Renal cortex interstitium (tissue), 15 donors: ENCODE measurements at places on chromosomes 12 and 14.

GRCh38 chr14:35367056-35367372 is 37.5 kb downstream of the NFKBIA start:
- no peak for DNase-seq

DNA sequence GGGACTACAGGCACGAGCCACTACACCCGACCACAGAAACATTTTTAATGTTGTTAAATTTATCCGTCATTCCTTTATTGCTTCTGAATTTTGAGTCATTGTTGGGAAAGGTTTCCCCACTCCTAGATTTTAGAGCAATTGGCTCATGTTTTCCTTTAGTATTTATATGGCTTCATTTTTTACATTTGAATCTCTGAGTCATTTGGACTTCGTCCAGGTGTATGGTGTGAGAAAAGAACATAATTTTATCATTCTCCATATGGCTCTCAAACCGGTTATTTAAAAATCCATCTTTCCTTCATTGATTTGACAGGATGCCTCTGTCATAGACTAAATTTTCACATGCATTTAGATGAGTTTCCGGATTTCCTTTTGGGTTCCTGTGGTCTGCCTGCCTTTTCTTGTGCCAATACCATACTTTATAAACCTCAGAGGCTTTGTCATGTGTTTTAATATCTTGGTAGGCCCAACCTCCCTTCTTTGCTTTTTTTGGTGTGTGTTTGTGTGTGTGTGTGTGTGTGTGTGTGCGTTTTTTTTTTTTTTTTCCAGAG is 30.9 kb downstream of the LRTM2 start:
- DNase-seq, result no peak

GRCh38 chr14:68806526-68807147 is 13.8 kb upstream of the ZFP36L1 start:
- DNase-seq, result no peak

DNA sequence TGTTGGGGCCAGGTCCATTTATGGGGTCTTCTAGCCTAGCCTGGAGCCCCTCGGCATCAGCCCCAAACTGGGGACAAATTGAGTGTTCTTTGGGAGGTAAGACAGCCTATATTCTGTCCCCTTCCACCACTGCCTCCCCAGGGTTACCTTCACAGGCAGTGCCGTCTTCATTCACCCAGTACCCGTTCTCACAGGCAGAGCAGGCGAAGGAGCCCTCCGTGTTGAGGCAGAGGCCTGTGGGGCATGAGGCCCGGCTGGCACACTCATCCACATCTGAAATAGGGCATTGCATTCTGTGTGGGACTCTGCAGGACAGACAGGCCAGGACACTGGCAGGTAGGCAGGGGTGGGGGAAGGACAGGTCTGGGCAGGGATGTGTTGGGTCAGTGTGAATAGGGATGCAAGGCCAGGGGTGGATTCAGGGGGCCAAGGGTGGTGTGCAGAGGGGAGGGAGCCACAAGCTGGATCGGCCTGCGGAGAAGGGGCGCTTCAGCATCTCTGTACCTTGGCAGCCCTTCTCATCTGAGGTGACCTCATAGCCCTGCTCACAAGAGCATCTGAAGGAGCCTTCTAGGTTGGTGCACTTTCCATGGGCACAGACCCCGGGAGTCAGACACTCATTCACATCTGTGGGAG is 16.1 kb downstream of the ISCA2 start:
- DNase-seq, result no peak

GRCh38 chr12:120740871-120741270 is 15.2 kb downstream of the ACADS start:
- DNase-seq, result no peak

- DNase-seq, result no peak
Measured at GRCh38 chr14:36019126-36019525, 157.4 kb downstream of the PTCSC3 start.

DNA sequence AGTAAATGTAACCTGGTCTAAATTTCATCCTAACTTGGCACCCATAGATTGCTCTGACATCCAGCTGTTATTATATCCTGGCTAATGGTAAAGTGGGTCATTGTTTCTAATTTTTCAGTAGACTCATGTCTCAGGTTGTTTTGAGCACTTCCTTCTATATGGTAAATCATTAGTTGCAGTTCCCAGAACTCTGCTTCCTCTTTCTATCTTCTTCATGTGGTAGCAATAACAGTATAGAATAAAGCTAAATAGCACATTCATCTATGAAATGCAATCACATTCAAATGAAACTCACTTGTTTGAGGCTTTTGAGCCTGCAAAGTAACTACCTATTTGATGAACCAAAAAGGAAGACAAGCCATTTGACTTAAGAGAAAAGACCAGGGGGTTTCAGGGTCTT is 65.1 kb upstream of the GZMB start:
- DNase-seq, result no peak

GRCh38 chr12:25877446-25877845 is 81.0 kb upstream of the RASSF8 start:
- no peak for DNase-seq

- no peak for DNase-seq
Measured at GRCh38 chr12:55314043-55314442, at the start of gene OR6C1. Gene OR6C1 (plus strand): TSS chr12:55314343. CDS start chr12:55320600, 6,257 bp downstream.

DNA sequence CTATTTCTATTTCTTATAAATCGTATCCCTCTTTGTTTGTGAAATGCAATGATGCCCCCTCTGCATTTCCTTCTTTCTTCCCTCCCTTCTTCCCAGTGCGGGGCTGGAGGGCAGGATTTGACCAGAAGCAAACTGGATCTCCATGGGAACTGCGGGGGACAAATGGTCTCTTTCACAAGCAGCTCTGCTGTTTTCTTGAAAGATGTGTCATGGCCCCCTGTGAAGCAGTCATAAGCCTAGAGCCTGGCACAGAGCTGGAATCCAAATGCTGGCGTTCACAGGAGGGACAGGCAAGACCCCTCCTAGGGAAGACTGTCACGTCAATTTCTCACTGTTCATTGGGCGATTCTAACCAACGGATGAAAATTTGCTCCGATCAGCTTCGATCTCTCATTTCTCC is 203.5 kb upstream of the NOS1 start:
- no peak for DNase-seq

GRCh38 chr12:42792265-42792664 is 202.7 kb upstream of the PRICKLE1 start:
- DNase-seq, result no peak

DNA sequence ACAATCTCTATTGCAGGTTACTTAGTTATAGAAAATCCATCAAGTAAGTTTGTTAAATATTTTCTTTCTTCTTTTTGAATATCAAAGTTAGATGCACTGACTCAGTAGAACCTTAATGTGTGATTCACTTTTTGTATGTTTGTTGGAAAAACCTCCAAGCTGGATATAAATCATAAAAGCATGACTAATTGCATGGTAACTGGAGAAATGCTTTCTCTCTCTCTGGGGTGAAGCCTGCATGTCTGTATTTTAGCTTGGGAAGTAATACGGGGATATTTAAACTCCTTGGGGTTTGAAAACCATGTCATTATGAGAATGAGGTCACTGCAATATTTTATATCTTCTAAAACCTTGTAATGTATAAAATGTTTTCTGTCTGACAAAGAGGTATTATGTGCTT is 58.6 kb upstream of the MYF6 start:
- DNase-seq, result no peak

DNA sequence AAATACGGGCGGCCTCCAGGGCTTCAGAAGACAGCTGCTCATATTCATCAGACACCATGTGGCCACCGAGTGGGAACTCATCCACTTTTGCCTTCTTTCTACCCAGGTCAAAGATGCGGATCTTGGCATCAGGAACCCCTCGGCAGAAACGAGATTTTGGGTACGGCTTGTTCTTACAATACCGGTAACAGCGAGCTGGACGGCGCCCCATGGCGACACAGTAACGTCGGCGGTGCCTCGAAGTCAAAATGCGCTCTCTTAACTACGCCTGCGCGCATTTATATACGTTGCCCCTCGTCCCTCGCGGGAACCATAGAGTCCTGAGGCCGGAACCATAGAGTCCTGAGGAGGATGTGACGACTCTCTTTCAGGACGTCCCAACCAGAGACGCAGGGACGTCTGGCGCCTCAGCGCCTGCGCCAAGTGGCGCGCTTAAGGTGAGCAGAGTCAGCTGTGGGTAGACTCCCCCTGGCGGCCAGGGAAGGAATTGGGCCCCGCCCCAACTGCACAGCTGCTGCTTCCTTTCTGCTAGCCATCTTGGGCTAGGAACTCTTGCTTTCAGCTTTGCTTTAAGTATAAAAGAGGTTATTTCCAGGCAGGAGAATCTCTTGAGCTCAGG is at the start of gene RPL10L:
RPL10L (minus strand) TSS at position 256 of the 619 bp plus-strand sequence; CDS start at position 211, 45 bp downstream.
- no peak for DNase-seq
